Astrocyte (in vitro differentiated cells and primary cell): ENCODE measurements at places on chromosomes 4 and X.
A peak's percentile ranks its signal among the peaks of the same experiment; 100 is the strongest.

DNA sequence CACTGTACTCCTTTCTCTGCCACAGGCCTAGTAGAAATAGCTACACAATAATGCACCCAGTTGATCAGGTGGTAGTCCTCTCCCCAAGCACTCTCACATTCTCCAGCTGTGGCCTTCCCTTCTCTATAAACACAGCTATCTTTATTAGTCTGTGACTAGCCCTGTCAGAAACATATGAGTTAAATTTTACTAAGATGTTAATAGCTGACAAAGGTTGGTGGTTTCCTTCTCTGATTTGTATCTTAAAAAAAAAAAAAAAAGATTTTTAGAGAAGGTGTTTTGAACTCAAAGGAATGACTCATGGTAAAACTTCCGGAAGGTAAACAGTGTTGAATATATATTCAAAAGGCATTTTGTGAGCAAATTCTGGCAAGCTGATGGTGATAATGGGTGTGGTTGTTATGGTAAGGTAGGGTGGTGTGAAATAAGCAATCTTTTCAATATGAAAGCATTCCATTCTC is 327.4 kb downstream of the PPP3CA start:
- peak; percentile 27 for DNase-seq

- peak; percentile 52 for DNase-seq
Observed at GRCh38 chr4:133402616-133403015, 253.5 kb downstream of the PCDH10 start.

DNA sequence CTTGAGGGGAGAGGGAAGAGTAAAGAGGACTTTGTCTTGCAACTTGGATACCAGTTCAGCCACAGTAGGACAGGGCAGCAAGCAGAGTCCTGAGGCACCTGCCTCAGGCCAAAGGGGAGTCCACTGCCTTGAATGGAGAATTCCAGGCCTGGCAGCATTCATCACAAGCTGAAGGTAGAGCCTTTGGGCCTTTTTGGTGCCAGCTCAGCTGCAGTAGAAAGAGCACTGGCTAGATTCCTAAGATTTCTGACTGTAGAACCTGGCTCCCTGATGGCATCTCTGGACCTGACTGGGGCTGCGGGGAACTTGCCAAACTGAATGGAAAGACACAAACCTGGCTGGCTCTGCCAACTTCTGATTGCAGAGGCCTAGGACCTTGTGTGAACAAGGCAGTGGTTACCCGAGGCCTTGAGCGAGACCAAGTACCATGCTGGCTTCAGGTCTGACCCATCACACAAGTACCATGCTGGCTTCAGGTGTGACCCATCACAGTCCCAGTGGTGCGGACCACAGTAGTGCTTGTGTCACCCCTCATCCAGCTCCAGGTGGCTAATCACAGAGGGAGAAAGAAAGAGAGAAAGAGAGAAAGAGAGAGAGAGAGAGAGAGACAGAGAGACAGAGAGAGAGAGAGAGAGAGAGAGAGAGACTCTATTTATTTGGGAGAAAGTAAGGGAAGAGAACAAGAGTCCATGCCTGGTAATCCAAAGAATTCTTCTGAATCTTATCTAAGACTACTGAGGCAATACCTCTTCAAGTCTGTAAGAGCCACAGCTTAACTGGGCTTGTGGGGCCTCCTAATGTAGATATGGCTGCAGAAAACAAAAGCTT is 137.6 kb upstream of the SPIN4 start:
- no peak for DNase-seq

DNA sequence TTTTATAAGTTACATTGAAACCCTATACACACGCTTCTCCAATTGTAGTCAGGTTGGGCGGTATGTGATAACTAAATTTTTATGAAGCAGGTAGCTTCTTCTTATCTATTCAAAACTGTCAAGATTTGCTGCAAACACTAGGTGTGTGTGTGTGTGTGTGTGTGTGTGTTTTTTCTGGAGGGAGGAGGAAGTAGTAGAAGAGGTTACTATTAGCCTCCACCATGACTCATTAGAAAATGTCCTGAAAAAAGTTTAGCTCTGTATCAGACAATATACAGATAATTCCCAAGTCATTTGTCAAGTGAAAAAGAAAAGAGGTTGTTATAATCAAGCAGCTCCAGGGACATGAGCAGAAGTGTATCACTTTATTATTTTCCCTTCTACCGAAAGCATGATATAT is 33.9 kb downstream of the PCDH7 start:
- DNase-seq = peak; percentile 78

DNA sequence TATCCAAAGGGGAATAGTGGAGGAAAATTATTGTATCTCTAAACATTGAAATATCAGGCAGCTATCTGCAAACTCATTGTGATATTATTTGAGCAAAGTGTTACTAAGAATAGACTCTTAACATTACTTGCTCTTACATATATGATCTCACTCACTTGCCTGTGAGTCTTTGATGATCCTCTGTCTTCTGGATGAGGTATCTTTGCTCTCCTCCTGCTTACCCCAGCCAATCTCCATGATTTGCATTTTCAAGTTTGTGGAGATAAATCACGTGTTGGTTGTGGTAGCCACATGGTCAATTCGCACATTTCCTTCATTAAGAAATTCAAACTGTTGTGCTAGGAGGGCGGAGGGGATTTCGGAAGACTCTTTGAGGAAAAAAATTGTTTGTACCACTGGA is 169.9 kb upstream of the S100G start:
- DNase-seq = no peak

GRCh38 chr4:110075083-110075738 is 123.2 kb downstream of the ELOVL6 start:
- DNase-seq = no peak

DNA sequence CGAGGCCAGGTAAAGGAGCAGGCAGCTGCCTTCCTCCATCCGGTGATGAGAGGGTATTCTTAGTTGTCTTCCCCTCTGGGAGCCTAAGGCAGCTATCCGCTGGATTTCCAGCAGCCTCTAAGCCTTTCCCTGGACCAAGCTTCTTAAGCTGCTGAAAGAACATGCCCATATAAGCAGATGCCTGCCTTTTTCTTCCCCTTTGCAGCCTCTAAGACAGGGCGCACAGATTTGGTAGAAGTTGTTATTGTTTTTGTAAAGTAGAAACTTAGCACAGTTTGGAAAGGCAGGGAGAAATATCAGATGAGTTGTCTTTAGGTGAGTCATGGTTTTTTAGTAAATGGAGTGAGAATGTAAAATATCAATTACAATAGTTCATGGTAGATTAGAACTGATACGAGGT is 210.8 kb downstream of the ARHGAP10 start:
- no peak for DNase-seq

DNA sequence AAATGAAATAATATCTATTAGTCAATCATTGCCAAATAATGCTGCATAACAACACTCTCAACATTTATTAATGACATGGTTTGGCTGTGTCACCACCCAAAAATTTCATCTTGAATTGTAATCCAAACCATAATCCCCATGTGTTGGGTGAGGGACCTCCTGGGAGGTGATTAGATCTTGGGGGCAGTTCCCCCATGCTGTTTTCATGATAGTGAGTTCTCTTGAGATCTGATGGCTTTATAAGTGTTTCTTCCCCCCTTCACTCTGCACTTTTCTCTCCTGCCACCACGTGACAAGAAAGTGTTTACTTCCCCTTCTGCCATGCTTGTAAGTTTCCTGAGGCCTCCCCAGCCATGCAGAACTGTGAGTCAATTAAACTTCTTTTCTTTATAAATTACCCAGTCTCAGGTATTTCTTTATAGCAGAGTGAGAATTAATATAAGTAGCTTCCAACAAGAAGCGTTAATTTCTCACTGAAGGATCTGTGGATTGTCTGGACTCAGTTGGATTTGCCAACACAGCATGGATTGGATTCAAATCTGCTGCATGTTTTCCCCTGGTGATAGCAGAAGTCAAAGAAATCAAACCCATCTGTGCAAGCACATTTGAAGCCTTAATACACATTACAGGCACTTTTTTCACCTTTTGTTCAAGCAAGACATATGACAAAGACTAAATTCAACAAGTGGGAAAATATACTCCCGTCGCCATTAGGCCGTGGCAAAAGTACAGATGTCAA is 216.6 kb downstream of the PDGFC start:
- peak; percentile 62 for DNase-seq

DNA sequence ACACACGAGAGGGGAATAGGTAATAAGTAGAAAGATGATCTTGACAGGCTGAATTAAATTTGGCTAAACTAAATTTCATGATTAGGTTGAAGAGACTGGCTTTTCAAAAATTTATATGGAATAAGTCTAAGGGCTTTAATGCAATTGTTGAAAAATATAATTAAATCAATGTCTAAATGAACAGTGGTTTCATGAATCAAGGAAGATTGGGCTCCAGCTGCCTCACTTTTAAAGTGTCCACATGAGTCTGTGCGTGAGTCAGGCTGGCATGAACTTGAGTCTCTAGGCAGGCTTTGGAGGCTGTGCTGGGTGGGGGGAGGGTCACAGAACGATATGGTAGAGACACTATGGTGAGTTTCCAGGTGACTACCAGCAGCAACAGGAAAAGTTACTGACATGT is 111.9 kb downstream of the SORBS2 start:
- DNase-seq = peak; percentile 26

DNA sequence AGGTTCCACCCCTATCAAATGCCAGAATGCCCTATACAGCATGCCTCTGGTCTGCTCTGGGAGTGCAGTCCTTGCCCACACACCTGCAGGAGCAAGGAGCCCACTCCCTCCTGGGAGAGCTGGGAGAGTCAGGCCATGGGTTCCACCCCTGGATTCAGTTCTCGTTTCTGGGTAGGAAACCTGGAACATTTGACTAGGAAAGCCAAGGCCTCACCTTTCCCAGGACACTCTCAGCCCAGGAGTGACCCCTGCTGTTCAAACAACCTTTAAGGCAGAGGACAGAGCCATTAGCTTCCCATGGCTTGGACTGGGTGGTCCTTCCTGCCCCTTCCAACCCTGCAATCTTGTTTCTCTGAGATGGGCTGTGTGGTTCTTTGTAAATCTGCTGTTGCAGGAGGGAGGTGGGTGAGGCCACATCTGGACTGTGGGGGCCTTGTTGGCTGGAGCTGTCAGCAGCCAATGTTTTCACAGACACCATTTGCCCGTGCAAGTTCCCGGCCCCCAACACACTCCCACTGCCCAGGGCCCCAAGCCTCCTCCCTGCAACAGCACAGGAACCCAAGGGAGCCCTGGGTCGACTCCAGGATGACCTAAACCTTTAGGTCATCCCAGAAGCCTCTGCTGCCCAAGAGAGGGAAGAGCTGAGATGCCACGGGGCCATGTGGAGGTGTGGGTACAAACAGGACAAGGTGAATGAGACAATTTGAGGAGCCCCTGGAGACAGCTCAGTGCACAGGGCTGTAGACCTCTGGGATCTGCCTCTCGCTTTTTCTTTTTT is 104.4 kb downstream of the PJA1 start:
- DNase-seq = peak; percentile 10

- no peak for DNase-seq
Observed at GRCh38 chr4:168853770-168854169, 156.3 kb downstream of the CBR4 start.

- DNase-seq = peak; percentile 53
Observed at GRCh38 chr4:6840062-6840976, 57.8 kb downstream of the KIAA0232 start.

- no peak for DNase-seq
Observed at GRCh38 chr4:109752525-109752924, 22.7 kb upstream of the PLA2G12A start.

DNA sequence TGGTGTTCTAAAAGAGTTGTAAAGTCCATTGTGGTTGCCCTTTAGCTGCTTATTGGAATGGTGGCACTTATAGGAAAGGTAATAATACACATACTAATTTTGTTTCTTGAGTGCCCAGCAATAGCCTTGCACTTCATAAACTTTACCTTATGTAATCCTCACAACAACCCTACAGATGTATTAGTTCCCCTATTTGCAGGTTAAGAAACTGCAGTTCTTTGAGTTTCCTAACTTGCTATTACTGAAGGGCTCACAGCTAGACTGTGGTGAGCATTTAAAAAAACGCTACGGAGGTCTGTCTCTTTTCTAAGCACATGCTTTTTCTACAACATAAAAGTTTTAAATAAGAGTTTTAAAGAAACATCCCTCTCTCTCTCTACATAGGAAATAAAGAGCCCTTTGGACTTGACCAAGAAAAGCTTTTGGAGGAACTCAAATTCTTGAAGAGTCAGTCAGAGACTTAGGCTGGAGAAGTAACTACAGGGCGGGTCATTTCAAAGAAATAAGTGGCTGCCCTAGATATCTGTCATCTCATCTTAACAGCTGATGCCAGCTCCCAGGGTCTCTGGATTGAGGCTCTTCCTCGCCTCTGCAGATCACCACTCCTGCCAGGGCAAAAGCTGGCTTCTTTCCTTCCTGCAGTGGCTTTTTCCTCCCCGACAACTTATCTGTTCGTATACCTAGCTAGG is 42.0 kb upstream of the FBXW7 start:
- DNase-seq = no peak

DNA sequence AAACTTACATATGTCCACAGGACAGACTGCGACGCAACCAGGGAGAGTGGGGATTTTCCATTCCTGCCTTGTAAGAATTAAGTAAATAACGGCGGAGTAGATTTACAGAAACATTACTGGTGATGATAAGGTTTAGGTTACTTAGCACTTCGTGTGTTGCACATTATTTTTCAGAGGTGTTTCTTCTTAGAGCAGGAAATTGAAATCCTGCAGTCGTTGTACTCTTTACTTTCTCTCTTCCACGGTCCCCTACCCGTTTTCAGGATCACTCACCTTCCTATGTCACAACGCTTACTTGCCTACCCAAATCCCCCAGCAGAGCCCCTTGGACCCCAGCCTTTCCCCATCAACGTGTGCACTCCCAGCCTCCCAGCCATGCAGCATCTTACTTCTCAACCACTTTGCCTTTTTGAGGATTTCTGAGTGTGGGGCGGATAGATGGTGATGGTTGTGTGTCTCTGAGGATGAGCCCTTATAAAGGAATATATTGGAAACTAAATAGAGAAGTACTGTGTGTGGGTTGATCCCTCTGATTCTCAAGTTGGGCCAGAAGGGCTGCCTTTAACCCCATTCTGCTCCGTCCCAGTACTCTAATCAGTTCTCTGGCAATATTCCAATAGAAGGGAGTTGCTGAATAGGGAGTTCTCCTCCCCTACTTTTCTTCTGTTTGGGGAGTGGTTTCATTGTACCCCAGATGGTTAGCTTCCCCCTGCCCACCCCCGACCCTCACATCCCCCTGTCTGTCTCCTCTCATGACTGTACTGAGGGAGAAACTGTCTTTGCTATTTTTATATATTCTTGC is 1.6 kb downstream of the MID2 start:
- DNase-seq = no peak

DNA sequence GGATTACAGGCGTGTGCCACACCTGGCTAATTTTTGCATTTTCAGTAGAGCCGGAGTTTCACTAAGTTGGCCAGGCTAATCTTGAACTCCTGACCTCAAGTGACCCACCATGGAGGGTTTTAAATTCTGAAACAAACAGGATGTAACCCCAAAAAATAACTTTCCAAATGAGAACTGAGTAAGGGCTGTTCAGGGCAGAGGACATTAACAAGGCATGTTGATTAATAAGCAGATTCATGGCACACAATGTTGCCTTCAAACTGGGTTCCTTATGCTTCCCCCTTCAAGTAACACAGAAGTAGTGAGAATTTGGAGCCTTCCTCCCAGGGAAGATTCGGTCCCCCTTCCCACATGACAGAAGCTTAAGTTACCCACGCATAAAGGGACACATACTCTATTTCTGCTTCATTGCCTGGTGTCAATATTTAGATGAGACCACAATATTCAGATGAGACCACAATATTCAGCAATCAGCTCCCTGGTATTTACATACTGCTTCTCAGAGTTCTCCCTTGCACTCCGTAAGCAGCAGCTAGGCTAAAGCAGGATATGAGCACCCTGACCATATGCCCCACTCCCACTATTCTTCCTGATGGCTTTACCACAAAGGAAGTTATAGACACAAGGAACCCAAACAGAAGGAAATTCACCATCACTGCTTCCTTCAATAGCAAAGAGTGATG is 21.4 kb downstream of the GRSF1 start:
- no peak for DNase-seq
